ENCODE measurements at places on chromosomes 12 and 14.

DNA sequence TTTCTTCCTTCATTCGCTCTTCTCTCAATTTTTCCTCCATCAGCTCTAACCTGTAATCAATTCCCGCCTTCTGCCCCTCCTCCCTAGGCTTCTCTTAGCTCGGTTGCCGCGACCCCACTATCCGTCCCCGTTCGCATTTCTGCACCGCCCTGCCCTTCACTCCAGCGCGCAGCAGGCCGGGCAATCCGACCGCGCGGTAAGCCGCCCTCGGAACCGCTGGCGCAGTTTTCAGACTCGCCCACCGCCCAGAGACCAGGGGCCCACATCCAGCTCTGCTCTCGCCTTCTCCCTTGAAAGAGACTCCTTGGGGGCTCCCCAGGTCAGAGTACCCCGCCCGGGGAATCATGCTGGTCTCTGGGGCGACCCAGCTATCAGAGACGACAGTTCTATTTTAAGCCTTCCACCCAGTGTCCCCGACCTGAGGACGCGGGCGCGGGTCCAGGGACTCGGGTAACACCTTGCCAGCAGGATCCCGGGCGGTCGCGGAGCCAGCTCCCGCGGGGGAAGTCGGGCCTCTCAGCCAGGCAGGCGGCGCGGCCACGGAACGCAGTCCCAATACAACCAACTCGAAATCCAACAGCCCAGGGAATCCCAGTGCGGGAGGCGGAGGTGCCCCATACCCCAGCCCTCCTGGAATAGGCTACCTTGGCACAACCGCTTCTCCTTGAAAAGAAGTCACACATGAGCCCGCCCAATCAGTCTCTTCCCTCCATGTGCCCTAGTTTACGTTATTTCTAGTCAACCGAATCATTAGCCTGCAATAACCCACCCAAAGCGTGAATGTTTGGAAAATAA lies 5.7 kb upstream of the SLC38A4 start:
- ATAC-seq, result peak; percentile 48

DNA sequence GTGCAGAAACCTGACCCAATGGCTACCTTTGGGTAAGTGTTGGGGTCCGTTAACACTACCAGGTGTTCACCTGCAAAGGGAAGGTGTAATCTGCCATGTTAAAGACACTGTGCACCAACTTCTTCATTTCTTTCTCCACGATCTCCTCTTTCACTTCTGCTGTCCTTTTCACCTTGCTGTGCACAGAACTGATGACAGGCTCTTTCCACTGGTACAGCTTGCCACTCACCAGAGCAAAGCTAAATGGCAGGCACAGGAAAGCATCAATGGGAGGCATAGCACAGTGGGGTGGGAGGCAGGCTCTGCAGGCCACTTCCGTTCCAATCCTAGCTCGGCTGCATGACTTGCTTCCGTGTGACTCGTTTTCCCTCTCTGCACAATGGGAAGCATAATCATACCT lies 2.6 kb upstream of the C12orf76 start:
- no peak for ATAC-seq

- ATAC-seq, result no peak
Measured at GRCh38 chr12:11920231-11920630, 150.5 kb upstream of the BCL2L14 start.

GRCh38 chr12:121420109-121420508 lies 20.2 kb downstream of the RNF34 start:
- ATAC-seq, result no peak

DNA sequence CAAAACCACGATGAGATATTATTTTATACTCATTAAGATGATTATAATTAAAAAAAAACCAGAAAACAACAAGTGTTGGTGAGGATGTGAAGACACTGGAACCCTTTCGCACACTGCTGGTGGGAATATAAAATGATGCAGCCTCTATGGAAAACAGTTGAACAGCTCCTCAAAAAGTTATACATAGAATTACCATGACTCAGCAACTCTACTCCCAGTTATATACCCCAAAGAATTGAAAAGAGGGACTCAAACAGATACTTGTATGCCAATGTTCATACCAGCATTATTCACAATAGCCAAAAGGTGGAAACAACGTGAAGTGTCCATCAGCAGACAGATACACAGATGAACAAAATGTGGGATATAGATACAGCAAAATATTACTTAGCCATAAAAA lies 53.1 kb downstream of the TAOK3 start:
- ATAC-seq, result no peak

DNA sequence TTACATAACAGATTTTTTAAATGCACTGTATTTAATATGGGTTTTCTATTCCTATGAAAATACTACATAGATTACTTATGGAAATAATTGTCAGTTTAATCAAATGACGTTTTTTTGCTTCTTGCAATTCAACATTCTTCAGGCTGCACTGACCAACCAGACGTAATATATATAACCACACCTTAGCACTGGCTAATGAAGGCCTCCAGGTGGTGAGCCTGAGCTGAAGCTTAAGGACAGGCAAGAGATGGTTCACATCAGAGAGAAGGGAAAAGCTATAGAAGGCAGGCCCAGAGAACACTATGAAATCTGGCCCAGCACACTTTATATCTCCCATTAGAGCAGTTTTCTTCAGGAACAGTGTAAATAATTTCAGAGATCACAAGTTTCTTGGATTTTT lies 2.8 kb upstream of the MDGA2 start:
- no peak for ATAC-seq

DNA sequence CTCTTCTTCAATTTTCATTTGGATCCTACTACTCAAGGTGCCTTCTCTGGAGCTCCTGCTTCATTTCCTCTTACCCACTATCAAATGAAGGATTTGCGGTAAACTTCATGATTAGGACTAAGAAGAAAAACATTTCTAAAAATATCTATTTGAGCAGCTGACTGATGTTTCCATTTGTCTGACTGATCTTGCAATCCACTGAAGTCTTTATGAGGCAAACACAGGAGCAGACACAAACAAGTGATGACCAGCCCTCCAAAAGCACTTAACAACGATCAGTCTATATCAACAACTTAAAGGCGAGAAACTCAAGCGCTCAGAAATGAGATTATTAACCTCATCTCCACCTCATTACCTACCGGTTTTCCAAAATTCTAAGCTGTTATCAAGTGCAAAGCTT lies 26.2 kb downstream of the OSBPL8 start:
- no peak for ATAC-seq

DNA sequence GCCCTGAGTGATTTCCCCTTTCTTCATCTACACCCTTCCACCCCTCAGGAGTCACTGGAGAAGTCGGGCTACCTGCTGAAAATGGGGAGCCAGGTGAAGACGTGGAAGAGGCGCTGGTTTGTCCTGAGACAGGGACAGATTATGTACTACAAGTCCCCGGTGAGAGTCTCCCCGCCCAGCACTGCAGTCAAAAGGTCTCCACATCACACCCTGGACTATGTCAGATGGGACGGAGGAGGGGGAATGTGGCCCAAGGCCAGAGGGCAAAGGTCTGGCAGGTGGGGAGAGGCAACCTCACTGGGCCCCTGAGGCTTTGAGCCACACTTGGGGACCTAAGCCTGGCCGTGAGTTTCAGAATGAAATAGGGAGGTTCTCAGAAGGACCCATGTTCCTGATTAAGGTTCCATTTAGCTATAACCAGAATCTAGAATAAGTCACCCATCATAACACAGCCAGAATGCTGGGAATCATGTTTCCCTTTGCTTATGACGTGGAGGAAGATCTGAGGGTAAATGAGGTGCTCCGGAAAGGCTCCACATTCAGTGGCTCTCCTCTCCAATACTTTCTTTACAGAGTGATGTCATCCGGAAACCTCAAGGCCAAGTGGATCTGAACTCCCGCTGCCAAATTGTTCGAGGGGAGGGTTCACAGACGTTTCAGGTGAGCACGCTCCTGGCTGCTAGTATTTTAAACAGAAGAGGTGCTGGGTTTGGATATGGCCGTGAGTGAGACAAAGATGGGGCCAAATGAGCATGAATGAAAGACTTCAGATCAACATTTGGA lies 26.6 kb downstream of the PIGH start:
- no peak for ATAC-seq

- ATAC-seq, result peak; percentile 75
Measured at GRCh38 chr12:94644141-94644979, 6.0 kb downstream of the TMCC3 start.

DNA sequence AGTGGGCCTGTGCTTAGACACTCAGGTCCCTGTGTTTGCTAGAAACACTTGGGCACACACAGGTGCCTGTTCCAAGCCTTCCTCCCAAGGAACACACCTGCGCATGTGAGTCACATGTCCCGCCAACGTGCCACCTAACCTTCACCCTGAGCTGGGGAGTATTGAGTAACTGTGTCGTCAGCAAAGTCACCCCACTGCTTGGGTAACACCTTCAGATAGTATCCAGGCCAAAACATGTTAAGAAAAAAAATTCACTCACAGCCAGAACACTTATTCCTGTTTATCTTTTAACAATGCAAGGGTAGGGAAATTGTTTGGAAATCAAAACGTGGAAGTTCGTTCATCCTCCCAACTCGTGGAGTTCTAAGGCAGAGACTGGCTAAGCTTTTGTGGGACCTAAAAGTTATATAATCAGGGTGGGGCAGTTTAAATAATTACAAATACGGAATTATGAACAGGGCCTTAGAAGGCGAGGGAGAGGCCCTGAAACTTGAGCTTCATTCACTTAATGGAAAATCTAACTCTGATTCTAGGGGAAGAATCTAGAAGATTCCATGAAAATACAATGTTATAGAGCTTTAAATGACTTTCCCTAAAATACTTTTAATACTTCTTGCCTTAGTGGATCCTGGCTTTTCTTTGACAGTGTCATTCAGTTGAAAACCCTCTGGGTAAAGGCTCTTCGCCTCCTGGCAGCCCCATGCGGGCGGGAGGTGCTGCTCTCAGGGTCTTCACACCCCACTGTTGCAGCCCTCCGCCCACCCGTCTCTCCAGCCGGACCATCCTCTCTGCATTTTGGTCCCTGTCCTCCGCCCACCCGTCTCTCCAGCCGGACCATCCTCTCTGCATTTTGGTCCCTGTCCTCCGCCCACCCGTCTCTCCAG lies 30.3 kb upstream of the ADIPOR2 start:
- no peak for ATAC-seq

DNA sequence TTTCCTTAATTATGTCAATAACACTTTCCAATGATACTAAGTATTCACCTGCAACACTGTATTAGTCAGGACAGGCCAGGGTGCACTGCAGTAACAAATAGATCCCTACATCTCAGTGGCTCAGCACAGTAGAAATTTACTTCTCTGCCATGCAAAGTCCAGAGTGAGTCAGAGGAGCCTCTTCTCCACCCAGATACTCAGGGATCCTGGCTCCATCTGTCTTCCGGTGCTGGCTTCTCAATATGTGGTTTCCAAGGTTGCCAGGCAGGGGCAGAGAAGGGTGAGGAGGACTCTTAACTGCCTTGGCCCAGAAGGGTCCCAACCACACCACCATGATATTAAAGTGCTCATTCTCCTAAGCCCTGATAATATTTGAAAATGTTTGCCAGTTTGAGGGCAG lies 47.8 kb downstream of the ADGRD1 start:
- no peak for ATAC-seq

DNA sequence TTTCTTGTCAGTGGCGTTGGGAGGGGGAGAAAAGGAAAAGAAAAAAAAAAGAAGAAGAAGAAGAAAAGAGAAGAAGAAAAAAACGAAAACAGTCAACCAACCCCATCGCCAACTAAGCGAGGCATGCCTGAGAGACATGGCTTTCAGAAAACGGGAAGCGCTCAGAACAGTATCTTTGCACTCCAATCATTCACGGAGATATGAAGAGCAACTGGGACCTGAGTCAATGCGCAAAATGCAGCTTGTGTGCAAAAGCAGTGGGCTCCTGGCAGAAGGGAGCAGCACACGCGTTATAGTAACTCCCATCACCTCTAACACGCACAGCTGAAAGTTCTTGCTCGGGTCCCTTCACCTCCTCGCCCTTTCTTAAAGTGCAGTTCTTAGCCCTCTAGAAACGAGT lies 1.9 kb downstream of the ASCL1 start:
- ATAC-seq, result no peak

DNA sequence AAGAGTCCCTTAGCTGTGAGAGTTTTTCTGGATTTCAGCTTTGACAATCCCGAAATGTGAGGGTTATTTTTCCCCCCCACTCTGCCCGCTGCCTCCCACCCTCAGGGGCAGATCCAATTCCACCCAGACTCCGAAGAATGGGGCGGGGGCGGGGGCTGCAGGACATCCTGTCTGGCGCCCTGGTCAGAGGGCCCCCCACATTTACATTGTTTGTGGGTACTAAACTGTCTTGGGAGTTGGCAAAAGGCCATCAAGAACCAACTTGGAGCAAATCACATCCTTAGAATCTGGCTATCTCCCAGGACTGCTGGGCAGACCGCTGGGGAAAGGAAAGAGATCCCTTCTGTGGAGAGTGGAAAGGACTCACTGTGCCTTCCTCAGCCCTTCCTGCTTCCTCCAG lies 2.4 kb downstream of the EMP1 start:
- no peak for ATAC-seq

DNA sequence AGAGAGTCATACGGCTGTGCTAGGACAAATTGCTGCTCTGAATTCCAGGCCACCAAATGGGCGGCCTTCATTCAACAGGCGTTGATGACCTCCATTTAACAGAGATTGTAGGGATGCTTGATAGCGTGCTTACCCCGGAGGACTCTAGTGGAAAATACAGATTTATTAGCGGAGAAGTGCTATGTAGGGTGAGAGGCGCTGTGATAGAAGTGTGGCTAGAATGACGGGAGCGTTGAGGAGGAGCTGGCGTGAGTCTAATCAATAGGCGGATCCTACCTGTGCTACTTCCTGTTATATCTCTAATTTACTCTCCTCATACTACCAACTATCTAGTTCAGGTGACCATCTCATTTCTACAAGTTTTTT lies 668 bp downstream of the MRPS35 start:
- ATAC-seq, result peak; percentile 2

DNA sequence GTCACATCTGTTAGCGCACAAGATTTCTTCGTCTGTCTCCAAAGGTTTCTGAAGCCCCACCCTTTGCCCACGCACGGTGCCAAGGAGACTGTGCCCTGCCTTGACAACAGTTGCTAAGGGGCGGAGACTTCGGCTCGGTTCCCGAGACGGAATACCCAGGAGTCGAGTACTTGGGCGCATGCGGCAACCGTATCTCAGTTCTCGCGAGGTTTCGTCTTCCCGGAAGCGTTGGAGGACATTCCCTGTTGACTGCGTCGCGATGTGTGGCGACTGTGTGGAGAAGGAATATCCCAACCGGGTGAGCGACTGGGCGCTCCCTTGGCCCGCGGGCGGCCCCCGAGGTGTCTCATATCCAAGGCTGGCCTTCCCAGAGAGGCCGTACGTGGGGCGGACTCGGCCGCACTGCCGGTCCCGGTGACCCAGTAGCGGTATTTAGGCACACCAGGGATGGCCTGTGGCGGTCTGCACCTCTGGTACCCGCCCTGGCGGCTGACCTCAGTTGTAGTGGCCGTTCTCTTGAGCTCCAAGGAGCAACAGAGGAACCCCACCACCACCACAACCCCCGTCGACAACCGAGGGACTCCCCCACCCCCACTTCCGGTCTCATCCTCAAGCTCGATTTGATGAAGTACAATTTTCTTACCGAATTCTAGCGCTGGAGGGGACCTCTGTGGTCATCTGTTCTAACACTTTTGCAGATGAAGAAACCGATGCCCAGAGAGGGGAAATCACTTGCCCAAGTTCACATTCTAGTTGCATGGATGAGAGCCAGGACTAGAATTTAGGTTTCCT lies at the start of gene CHURC1:
Gene CHURC1 (plus strand): TSS at position 219 of the 792 bp plus-strand sequence. CDS start 41 bp downstream, at position 260.
- peak; percentile 99 for ATAC-seq

- no peak for ATAC-seq
Measured at GRCh38 chr12:110514363-110514762, 12.2 kb downstream of the RAD9B start.

Measured in SK-N-SH treated with all-trans-retinoic acid at 6 μM for 48 hours (cell line).